ENCODE measurements at places on chromosomes 6 and 20.

- no peak for DNase-seq
Measured at GRCh38 chr6:154252678-154253077, 103.9 kb downstream of the IPCEF1 start.

DNA sequence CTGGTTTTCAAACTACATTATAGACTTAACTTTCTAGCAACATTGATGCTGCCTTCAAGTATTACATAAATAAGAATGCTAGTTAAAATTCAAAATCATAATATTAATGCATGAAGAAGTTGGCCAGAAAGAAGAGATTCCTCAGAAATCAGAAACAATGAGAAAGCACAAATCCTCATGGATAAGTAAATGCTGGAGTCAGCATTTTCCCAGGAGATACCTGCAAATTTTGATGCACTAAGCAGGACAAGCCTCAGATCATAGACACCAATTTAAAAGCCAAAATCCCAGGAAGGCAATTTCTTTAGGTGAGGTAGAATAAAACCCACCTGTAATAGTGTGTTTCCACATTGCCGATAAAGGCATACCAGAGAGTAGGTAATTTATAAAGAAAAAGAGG, 305.2 kb upstream of the TBX18 start:
- no peak for DNase-seq

DNA sequence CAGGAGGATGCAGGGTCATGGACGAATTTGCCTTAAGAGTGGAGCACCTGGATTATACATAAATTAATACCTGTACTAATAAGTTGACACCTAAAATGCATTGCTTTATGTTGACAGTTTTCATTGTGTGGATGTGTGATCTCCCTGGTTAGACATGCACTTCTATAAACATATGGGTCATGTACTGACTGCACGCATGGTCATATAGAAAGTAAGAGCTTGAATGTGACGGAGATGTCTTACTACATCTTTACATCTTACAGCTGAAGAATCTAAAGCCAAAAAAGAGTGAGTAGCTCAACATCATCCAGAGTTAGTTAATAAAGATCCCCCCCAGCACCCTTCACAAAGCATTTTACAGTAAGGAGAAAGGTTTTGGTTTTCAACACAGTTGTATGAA, 408.4 kb upstream of the JARID2 start:
- DNase-seq: no peak

GRCh38 chr6:73134588-73134987, 90.7 kb downstream of the KHDC1L start:
- peak; percentile 11 for DNase-seq

GRCh38 chr20:45091366-45091765, 9.6 kb downstream of the KCNS1 start:
- no peak for DNase-seq

DNA sequence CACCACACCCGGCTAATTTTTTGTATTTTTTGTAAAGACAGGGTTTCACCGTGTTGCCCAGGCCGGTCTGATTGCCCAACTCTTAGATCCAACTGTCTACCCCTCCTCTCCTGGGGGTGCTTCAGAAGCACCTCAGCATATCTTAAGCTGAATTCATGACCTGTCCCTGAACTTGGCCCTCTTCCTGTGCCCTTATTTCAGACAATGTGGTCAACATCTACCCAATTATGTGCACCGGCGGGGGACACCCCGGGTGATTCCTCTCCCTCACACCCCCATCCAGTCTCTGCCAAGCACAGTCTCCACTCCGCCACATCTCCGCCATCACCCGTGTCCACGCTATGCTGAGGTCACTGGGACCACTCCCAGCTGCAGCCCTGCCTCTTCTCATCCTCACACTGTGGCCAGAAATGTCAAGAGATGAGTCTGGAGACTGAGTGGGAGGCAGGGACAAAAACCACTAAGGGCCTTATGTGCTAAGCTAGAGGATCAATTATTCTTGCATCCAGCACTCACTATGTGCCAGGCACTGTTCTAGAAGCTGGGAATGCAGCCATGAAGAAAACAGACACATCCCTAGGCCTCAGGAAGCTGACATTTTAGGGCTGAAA, 111.9 kb downstream of the ARMC2 start:
- DNase-seq: no peak

DNA sequence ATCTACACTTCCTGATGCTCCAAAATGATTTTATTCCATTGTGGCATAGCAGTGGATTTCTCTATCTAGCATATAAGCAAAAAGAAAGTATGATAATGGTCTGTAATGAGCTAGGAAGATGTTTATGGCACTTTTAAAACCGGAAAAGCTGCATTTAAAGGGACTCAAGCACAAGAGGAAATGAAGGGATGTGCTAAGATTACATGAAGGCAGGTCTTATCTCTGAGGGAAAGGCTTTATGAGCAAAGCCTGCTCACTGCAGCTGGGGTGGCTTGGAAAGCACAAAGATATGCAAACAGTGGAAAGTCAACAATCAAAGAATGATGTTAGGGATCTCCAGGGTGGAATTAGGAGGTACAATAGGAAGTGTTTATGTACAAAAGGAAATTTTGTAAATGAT, 138.2 kb downstream of the TENT5A start:
- no peak for DNase-seq

DNA sequence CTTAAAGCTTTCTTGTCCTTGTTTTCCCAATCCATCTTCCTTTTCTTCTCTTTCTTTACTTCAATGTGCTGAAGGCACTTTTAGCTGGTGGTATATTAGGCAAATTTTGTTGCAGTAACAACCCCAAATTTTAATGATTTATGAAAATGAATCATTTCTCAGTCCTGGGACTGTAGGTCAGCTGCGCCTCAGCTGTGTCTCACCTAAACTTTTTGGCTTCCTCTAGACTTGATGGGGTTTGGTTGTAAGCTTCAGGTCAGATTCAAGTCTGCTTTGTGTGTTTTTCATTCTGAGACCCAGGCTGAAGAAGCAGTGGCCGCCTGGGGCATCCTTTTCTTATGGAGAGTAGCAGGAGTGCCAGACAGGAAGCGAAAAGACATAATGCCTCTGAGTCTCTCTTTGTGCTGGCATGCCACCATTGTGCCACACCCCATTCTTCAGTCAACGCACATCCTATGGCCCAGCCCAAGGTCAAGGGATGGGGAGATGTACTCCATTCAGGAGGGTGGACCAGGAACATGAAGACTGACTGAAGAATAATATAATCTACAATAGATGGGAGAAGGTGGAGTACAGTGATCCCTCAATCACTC, 28.9 kb upstream of the CD83 start:
- no peak for DNase-seq

DNA sequence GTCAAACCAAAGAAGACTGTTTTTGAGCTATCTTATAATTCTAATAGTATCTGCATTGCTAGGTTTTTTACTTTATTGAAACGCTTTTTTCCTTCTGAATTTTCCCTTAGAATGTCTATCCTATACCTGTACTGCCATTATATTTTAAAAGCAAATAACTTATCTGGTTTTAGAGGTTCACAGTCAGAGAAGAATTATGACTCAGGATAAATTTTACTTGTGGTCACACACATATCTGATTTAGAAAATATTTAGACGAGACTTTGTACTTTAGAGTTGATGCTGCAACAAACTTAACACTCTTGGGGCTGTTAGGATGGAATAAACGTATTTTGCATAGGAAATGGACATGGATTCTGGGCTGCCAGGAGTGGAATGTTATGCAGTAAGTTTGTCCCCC, 33.0 kb downstream of the LMBRD1 start:
- DNase-seq: no peak

- DNase-seq: no peak
Measured at GRCh38 chr6:90328004-90328403, 31.4 kb upstream of the BACH2 start.

DNA sequence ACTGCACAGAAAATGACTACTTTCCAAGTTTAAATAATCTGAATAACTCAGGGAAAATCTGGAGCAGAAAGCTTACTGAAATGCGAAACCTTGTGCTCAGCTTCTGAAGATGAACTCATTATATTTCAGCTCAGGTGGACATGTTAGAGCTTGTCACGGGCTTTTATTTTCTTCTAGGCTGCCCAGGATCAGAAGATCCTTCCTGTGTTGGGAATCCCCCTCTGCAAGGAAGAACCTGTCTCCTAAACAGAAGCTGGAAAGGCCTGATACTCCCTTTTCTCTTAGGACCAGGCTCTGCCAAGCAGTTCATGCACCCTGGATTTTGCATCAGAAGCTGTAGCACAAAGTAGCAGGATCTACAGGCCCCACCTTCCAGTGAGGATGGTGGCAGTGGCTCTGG, 5.1 kb upstream of the SLC2A12 start:
- DNase-seq: no peak

GRCh38 chr20:25299806-25300205, 51.9 kb downstream of the PYGB start:
- DNase-seq: no peak

DNA sequence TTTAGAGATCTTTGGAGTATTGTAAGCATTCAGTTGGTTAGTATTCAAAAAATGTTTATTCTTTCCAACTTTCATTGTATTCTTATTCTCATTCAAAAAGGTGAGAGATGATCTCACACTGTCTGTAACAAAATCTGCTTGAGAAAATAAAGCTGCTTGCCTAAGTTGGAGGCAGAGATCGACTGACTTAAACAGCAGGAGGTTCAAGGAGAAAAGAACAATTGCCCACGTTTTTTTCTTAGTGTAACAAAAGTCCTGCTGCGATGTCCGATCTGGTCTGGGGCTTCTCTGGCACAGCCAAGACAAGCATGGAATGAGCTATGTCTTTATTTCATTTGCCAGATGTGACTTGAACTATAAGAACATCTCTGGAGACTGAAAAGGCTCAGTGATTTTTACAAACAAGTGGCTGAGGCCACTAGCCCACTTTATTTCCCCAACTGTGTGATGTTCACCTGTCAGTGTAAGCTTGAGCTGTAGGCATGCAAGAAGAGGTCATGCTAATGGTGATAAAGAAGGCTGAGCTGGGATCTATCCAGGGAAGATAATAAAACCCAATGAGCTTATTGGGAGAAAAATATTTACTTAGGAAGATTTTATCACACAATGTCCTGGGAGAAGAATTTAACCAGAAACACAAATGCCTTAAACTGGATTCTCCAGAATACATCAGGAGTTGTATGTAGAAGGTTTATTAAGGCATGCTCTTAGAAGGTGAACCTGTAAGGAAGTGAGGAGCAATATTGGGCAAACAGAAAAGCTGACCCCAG, 580.1 kb upstream of the BTBD3 start:
- no peak for DNase-seq

- DNase-seq: peak; percentile 14
Measured at GRCh38 chr20:49669601-49670189, 44.0 kb downstream of the B4GALT5 start.

DNA sequence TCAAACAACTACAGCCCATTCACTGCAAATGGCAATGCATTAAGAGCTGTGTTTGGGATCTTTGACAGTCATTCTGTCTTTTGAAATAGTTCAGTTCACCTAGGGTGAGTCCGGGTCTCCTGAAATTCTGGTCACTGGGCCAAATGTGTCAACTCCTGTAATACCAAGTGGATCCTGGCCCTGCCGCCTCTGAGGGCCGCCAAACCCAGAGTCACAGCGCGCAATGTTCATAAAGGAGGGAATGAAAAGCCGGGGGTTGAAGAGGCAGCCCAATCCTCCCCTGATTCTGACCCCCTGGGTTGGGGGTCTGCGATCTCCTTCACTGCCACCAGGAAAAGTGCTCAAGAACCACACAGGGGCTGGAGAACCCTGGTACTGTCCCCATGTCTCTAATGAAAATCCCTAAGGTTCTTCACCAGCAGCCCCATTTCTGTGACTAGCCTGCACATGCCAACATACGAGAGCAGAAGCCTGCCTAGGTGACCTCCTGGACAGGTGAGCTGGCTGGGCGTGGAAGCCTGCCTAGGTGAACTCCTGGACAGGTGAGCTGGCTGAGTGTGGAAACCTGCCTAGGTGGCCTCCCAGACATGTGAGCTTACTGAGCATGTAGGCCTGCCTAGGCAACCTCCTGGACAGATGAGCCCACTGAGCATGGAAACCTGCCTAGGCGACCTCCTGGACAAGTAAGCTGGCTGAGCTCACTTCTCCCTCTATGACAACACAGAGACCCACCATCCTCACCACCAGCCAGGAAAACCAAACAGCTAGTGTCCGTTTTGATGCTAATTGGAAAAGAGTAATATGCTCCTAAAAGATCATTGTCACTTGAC, 16.1 kb upstream of the APMAP start:
- DNase-seq: peak; percentile 0

DNA sequence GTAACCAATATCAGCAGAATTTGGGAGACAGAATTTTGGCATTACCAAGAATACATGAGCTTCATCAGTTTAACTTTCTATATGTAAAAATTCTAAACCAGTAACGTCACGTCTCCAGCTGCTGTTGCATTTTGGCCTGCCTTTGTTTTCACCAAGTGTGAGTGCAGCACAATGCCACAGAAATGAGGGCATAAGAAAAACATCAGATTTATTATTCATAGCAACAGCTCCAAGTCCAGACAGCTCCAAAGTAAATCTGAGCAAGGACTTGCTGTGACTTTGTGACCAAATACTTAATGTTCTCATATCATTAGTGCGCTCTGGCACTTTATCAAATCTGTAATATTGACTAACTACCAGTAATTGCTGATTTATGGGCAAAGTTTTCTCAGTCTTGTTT, 11.0 kb upstream of the FBXL4 start:
- no peak for DNase-seq

DNA sequence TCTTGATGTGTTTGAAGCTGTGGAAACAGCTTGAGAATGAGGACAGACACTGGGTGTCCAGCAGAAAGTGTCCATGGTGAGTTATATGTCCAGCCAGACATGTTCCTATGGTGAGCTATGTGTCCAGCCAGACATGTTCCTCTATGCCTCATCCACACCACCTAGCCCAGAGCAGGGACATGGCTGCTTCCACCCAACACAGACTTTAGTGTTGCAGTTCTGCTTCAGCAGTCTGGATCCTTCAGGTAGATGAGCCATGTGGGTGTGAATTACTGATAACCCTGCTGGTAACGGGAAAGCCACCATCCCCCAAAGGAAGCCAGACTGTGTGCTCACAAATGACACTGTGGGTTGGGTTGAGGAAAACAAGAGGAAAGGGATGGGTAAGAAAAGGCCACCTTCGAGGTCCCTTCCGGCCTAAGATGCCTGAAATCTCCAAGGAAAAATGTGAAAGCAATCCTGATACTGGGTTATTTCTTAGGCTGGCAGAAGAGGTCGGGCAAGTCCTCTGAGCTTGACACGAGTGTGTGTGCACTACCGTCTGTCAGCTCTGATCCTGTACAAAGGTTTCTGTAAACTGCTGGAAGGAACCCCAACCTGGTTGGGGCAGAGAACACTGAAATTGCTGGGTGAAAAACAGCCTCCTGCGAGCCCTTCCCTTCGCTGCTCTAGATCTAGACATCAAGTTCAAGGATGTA, 77.8 kb downstream of the NINL start:
- DNase-seq: no peak

GRCh38 chr6:146295695-146296094, 247.9 kb upstream of the RAB32 start:
- no peak for DNase-seq

GRCh38 chr6:50565004-50565403, 148.3 kb upstream of the TFAP2D start:
- no peak for DNase-seq

Measured in stimulated activated naive CD8-positive, alpha-beta T cell treated with anti-CD3 and anti-CD28 coated beads, Interleukin-15, amount 100 ng/mL, for 72 hours (primary cell).